Activated CD4-positive, alpha-beta T cell treated with anti-CD3 and anti-CD28 coated beads, Interleukin-2, amount 50 U/mL, for 1 hour (primary cell): ENCODE measurements at places on chromosomes 3 and 15.
A peak's percentile ranks its signal among the peaks of the same experiment; 100 is the strongest.

DNA sequence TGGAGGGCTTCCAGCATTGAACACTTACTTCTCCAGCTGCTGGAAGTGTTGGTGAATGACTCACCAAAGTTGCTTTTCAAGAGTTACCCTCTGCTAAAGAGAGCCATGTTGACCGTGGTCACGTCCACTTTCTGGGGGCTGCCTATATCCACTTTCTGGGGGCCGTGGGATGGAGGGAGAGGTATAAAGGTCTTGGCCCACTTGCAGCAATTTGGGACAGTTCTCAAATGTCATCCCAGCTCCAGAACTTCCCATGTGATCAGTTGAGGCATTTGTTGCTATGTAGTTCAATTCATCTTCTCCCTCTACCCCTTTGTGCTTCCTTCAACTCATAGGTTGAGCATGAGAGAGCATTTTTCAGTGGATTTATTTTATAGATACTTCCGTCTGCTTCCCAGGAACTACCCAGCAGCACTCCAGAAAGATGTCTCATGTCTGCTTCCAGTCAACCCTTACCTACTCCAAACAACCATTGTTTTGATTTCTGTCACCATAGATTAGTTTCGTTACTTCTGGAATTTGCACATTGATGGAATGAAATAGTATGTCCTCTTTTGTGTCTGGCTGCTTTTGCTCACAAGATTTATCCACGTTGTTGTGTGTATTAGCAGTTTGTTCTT is 130.6 kb downstream of the TCF12 start:
- DNase-seq = no peak

DNA sequence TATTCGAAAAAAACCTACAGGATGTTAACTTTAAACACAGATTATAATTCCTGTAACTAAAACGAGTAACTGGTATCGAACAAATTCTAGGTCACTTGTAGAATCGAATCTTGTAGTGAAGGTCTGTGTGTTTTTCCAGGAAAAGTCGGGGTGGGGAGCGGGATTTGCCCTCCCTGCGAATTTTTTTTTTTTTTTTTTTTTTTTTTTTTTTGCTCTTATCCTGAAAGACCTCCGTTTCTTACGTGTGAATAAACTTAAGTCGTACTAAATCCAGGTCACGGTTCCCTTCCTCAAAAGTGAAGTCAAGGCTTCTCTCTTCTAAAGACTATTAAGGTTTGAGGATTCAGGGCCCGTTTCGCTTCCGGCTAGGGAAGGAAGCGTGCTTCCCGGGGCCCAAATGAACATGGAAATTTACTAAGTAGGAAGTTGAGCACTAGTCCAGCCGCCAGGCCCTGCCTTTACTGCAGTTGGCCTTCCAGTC is 770 bp downstream of the TBC1D5 start:
- DNase-seq = no peak

- no peak for DNase-seq
Measured at GRCh38 chr3:159236321-159236720, 434.5 kb downstream of the MFSD1 start.

DNA sequence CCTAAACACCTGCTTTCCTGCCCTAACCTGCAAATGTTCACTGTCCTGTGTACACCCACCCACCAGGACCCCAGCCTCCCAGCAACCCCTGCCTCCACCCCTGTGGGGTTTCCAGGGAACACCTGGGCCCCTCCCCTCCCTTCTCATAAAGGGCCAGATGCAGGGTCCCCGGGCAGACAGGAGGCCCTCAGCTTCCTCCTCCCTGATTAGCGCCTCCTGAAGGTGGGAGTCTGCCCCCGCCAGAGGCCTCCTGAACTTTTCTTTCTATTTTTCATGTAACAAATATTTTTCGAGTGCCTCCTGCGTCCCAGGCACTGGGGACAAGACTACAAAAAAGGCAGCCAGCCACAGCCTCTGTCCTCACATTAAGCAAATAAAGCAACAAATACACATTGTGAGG is 135.4 kb upstream of the LINGO1 start:
- no peak for DNase-seq

- DNase-seq = no peak
Measured at GRCh38 chr3:178583963-178584575, 47.8 kb downstream of the KCNMB2 start.

DNA sequence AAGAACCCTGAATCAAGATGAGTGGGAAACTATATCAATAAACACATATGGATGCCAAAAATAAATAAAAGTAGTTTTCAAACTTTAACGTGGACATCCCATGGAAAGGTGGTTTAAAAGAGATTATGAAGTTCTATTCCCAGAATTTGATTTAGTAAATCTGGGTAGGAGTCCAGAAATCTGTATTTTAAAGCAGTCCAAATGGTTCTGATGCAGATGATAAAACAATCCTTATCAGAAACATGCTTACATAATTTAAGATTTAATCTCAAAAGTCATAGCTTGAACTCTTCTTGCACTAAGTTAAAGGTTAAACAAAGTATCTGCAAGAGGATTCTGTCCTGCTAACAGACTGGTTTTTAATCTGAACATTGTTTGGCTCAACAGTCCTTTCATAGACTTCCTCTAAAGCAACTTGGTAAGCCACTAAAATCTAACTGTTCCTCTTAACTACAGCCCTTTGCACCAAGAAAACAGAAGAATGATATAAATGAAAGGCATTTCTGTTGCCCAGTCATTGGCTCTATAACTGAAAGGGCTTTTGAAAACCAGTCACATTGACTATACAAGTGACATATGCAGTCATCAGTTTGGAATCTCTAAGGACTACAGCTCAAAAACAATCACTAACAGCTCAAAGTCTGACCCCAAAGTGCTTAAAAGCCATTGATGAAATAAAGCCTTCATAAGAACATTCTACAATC is 23.4 kb upstream of the MAP4 start:
- no peak for DNase-seq

DNA sequence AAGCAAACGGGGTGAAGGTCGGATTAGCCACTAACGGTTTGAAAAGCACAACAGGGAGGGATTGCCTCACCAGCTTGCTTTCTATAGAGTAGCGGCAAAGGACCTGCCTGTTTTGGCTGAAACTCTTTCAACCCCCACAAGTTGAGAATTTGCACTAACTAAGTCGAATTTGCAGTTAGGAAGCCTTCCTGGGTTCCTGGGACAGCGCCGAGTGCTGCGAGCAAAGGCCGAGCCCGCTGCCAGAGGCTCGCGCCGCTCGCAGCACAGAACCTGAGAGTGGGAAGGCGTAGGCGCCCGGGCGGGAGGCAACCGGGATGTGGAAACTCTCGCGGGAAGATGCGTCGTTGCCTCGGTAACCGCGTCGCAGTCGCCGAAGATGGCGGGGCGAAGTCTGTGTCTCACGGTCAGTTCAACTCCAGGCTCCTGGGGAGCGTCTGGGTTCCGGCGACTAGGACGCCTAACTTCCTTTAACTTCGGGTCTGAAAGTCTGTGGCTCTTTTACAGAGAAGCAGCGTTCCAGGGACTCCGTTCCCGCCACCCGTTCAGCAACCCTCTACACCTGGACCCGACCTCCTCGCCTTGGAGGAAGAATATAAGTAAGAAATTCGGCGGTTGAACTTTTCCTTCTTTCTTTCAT is at the start of gene TEX9:
Gene TEX9 (plus strand): TSS at position 352 of the 637 bp plus-strand sequence. CDS start 25 bp downstream, at position 377.
- peak; percentile 55 for DNase-seq

GRCh38 chr3:192867645-192868044 is 50.0 kb downstream of the MB21D2 start:
- DNase-seq = no peak

GRCh38 chr15:78927077-78927790 is 17.6 kb downstream of the CTSH start:
- no peak for DNase-seq

- DNase-seq = no peak
Measured at GRCh38 chr3:161414907-161415306, 43.6 kb upstream of the SPTSSB start.

DNA sequence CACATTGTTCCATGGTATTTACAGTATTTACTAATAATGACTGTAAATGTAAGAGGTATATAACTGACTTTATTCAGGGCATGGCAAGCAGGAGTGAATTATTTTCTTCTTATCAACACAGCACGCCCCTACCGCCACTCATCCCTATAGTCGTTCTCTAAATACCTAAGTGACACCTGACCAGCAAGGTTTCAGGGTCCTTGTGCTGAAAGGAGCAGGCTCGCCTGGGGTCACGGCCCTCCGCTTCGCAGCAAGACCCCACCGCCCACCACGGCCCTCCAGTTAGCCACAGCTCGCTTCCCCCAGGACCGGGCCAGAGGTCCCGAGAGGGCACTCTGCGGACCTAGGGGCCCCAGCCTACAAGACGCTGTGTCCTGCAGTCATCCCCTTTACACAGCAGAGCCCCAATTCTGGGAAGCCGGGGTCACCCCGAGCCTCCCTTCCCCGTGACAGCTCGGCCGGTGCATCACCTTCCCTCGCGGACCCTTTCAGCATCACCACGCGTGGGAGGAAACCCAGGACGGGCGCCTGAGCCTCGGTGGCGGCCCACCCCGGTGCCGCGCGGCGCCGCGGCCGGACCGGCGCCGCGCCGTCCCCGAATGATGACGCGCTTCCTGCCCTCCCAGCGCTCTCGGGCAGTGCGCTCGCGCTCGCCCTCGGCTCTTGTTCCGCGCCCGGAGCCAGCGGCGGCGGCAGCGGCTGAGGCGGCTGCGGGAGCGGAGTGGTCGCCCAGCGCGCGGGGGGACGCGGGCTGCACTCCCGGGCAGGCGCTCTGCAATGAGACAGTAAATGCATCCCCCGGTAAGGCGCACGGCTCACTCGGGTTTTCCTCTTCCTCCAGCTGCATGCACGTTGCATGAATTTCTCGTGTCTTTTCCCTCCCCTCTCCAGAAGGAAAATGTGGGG is 225.1 kb upstream of the C2CD4B start:
- DNase-seq = peak; percentile 37

GRCh38 chr3:12369029-12369428 is 80.2 kb downstream of the PPARG start:
- DNase-seq = no peak

- no peak for DNase-seq
Measured at GRCh38 chr3:30354513-30354912, 251.9 kb upstream of the TGFBR2 start.

DNA sequence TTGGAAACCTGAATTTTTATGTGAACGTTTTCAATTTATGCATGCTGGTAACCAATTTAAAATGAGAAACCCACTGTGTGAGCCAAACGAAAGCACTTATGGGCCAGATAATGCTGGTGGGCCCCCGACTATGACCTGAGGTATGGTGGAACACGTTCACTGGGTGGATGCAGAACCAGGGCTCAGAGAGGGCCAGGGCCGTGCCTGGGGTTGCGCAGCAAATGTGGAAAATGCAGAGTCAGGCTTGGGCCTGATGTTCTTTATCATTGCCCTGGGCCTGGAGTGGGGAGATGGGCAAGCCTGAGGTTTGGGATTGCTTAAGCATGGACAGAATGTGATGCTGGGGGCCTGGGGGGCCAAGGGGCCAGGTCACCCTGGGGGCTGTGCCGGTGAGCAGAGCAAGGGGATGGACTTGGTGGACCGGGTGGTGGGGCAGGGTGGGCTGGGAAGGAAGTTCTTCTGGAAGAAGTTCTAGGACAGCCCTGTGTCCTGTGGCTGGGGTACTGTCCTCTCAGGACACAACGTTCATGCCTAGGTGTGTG is 17.9 kb downstream of the FBLN2 start:
- DNase-seq = no peak

GRCh38 chr3:45092132-45093031 is 53.8 kb downstream of the CDCP1 start:
- no peak for DNase-seq

- DNase-seq = no peak
Measured at GRCh38 chr15:56871867-56872266, 46.6 kb upstream of the TCF12 start.

DNA sequence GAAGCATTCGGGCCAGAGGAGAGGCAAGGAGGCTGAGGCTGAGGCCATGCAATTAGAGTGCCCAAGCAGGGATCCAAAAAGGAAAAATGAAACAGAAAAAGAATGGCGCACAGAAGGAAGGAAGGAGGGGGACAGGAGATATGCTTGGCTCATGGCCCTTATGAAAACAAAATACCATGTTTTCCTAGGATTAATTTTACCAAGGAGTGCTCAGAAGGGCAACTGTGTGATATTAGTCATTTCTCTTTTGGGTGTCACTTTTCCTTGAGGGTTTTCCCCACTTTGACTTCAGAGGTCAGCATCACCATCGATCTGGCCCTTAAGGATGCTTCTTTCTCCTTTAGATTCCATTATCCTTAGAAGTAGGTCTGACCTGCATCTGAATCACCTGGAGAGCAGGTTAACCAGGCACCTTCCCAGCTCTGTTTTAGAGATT is 1.4 kb downstream of the PARP14 start:
- DNase-seq = no peak

- DNase-seq = no peak
Measured at GRCh38 chr3:145681181-145681580, 479.8 kb downstream of the PLOD2 start.

DNA sequence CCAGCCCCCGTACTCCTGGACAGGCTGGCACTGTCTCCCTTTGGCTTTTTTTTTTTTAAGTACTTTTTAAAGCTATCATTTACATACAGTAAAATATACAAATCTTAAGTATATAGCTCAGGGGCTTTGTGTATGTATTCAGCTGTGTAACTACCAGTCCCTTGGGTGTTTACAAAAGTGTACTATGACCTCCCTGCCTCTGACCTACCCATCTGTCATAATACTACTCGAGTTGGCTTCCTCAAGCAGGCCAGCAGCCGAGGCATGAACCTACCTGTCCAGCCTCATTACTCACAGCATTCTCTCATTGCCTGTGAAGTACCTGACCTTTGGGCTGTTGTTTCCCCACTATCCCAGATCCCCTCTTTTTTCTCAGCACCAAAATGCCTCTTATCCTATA is 33.2 kb downstream of the ABHD2 start:
- DNase-seq = no peak

GRCh38 chr3:187210545-187211327 is 13.4 kb downstream of the RTP1 start:
- no peak for DNase-seq

GRCh38 chr3:121473001-121473400 is 72.8 kb downstream of the POLQ start:
- no peak for DNase-seq

DNA sequence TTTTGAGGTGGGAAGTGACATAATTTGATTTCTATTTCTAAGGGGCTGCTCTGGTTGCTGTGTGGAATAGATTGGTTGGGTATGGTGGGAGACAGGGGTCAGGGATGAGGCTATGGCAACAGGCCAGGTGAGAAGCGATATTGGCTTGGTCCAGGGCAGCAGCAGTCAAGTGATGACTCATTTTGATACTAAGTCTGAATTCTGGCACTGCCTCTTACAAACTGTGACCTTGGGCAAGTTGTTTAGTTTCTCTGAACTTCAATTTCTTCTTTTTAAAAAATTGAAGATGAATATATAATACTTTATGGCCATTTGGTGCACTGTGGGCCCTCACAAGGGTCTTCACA is 40.4 kb upstream of the CLSTN2 start:
- DNase-seq = no peak
